Cortex of kidney (tissue), 1 donor: ENCODE measurements at places on chromosomes 5 and 9.

DNA sequence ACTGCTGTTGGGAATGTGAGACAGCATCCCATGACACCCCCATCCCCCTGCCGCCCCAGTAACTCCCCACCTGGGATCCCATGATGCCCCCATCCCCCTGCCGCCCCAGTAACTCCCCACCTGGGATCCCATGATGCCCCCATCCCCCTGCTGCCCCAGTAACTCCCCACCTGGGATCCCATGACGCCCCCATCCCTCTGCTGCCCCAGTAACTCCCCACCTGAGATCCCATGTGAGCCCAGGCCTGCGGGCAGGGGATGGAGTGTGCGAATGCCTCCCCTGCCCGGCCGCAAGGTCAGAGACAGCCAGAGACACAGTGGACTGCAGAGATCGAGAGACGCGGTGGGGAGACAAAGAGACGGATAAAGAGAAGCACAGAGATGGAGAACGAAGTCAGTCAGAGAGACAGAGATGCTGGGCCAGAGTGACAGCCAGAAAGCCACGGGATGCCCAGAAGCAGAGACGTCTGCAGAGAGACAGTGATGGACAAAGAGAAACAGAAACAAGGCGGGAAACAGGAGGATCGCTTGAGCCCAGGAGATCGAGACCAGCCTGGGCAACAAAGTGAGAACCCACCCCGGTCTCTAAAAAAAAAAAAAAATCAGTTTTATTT is 992 bp downstream of the SH2D3C start:
- no peak for DNase-seq

DNA sequence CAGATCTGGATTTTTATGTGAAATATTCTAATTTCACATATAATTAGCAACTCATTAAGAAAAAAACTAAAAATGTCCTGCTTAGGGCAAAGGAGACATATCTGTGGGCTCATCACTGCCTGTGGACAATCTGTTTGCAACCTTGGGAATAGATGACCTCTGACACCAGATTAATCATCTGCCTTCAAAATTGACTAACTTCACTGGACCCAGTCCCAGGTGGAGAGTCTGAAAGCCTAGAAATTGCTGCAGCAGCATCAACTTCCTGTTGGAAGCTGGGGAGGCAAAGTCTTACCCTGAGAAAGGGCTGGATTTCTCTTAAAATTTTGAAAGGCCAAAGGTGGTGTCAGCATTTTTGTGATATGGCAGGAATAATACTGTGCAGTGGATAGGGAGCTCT is 76.3 kb upstream of the TNC start:
- DNase-seq = no peak

- no peak for DNase-seq
These were observed 128.8 kb downstream of the ROR2 start for GRCh38 chr9:91820949-91821880.

DNA sequence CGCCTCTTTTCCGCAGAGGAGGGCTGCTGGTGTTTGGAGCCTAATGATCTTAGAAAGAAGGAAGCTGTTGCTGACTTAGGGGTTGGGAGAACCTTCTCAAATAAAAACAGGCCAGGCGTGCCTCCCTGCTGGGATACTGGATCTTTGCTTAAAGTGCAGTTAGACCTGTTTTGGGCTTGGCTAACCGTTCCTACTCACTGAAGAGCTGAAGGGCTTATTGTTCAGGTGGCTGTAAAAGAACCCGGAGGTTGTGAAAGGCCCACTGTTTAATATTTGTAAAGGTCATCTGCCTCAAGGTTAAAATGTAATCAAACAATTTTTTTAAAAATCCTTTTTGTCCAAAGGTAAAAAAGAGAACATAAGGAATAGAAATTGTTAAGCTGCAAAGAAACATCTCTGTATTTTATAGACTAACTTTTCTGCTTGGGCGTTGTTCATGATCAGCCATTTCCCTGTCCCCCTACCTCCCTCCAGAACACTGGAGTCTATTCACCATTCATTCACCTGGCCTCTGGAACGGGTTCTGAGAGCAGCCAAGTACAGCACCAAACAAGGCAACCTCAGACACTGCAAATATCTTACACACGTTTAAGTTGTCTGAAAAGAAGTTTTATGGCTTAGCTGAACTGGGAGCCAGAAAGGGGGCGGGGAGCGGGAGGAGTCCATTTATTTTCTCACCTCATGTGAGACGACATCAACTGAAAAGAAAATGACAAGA is 18.6 kb upstream of the MTMR12 start:
- DNase-seq = no peak

GRCh38 chr5:181217111-181217802 is 5.8 kb upstream of the TRIM41 start:
- DNase-seq = no peak

- no peak for DNase-seq
These were observed 2.8 kb downstream of the MAMDC2 start for GRCh38 chr9:70046274-70047070.
